ENCODE measurements at places on chromosomes 4 and X.
A peak's percentile ranks its signal among the peaks of the same experiment; 100 is the strongest.

- no peak for DNase-seq
These were observed 231.1 kb upstream of the CENPE start for GRCh38 chr4:103429283-103429682.

DNA sequence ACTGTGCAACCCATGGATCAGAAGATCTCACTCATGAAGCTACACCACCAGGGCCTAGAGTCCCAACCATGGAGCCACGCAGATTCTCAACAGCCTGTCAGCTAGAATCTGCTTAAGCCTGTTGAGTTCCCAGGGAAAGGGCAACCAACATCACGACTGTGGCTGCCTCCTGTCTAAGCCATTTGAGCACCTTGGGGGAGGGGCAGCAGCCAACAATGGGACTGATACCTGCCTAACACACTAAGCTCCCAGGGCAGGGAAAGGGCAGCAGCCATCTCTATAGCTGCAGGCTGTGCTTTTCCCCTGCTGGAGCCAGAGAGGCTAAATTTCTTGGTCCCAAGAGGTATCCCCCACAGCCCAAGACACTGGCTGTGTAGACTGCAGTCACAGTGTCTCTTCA lies 96.5 kb upstream of the TCEAL2 start:
- no peak for DNase-seq

GRCh38 chr4:147355847-147356246 lies 125.0 kb upstream of the EDNRA start:
- no peak for DNase-seq

DNA sequence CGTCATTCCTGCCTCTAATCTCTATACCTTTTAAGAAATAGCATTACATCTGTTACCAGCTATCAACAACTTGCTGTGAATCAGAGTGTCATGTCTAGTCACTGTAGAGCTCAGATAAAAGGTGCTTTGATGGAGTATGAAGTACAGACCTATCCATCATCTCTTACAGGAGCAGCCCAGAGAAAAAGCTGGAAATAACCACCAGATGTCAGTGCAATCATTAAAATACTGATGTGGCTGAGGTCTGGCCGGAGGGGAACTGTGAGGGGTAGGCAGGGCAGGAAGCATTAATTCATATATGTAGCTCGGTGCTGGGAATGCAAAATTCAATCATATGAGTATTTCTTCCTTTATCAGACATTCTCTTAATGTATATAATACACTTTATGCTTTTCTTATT lies 100.6 kb downstream of the AKAP4 start:
- peak; percentile 3 for DNase-seq

DNA sequence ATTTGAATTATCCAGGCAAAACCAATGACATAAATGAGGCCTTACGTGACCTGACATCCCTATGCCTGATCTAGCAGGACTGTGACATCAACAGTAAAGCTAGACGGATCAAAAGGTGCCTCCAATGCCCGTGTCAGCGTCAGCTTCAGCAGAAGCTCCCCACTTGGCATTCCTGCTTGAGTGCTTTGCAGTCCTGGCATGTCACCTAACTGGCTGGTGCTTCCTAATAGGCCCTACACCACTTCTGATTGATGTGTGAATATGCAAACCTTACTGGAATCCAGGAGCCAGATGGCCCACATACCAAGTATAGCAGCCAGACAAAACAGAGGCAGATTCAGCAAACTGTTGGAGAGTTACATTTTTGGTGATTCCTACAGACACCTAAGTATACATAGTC lies 224.2 kb downstream of the DMD start:
- no peak for DNase-seq

DNA sequence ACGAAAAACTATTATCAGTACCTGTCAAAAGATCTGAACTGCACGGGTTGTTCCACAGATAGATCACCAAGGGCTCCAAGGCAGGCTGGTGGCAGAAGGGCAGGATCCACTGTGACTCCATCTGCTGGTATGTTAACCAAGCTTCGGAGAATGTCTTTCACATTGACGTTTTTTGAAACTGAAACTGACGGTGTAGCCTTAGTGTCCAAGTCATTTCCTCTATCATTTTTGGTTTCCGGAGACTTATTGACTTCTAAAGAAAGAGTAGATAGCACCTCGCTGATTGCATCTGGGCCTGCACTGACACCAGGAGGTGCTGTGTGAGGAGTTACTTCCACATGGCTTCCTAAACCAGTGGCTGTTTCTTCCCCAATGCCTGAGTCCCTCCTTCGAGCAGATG lies 186.9 kb downstream of the LRBA start:
- DNase-seq: no peak

DNA sequence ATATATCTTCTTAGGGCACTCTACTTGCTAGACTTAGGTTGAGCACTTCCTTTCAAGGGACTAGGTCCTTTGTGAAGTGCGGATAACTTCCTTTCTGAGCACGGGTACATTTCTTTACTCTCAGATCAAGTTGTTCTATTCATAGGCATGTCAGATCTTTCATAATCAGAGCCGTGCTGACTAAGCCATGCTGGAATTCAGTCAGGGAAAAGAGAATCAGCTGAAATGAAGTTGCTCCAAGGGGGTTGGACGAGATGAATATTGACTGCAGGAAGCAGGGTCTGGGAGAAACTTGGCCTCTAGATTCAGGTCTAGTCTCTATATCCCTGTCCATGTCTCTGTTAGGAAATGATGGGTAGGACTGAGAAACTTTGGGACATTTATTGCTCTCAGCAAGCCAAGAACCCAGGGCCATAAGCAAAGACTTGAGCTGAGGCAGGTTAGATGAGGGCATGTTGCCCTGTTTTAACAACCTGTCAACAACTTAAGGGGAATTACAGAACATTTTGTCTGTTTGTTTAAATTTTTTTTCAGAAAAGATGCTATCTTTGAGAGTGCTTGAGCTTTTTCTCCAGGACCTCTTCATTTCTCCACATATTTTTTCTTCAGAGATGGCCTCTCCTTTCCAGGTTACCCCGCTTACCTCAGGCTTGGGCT lies 28.3 kb downstream of the AREG start:
- no peak for DNase-seq

DNA sequence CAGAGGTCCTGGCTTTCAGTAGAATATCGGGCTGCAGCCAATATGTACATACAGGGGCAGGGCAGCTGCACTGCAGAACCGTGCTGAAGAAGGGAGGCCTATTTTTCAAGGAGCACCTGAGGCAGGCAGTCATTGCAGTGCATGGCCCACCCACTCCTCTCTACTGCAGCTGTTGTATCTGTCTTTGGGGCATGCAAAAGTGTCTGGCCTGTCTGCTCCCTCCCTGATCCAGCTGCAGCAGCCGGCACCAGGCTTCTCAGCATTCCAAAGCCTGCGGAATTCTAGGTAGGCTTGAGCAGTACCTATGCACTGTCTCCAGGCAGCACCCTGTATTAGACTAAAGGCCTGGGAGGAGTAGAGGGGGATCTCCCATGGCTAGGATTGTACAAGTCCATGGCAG lies 415.2 kb upstream of the MAGEB16 start:
- no peak for DNase-seq

DNA sequence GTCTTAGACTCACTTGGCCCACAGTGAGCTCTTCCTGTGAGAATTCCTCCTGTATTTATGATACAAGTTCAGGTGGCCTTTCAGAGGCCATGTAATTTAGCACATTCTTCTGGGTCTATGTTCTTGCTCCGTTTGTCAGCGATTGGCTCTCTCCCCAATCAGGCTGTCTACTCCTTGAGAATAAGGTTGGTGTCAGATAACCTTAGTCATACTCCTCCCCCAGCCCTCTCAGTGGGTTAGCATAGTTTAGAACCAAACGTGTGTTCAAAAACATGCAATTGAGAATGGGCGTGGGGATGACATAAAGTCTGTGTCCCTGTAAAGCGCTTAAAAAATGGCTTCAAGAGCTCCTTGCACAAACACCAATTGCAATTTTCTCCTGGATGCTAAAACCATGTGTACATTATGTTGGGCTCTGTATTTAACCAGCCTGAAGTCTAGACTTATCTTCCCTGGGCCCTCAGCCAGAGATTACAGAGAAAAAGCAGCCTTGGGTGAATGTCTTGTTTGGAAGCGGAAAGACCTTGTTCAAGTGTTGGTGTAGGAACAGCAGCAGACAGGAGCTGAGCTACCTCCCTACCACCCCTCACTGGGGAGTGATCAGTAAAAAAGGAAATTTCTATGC lies 9.9 kb upstream of the CT47C1 start:
- no peak for DNase-seq

Measured in NCI-H1694 (cell line).